ENCODE measurements at places on chromosomes 3 and 15. TPM values are rescaled to one million over a fixed set of nuclear protein-coding genes. Genes with fewer than 3 reads are reported as not detected.

The GOLGA6D gene
- total RNA-seq, result not detected

DNA sequence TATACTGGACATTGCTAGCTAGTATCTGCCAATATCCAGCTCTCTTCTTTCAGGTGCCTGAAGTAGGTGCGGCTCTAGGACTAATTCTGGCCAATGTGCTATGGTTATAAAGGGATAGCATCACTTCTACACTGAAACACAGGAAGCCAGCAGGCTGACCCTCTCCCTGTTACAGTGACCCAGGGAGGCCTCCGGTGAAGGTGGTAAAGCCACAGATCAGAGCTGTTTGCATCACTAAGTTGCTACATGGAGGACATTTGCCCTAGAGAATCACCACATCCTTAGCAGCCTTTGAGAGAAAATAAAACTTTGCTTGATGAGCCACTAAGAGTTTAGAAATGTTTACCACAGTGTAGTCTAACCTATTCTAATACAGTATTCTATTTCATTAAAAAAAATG is 161.4 kb downstream of the CHST2 start:
- H3K4me1 ChIP-seq, result no peaks in the 10 kb centered on the region
- no peak overlapping the region for H3K27ac ChIP-seq
- H3K27me3 ChIP-seq, result no peaks in the 10 kb centered on the region
- no peak for DNase-seq
- H3K36me3 ChIP-seq, result no peaks in the 10 kb centered on the region

The ACKR4 gene
- total RNA-seq, result 2.5 TPM

The CPNE9 gene
- total RNA-seq, result not detected

The GOLGA8T gene
- total RNA-seq, result 0.57 TPM
